ENCODE measurements at places on chromosomes 5 and 9. TPM values are rescaled to one million over a fixed set of nuclear protein-coding genes. Genes with fewer than 3 reads are reported as not detected.

PTGDS gene
- total RNA-seq, result 2.6 TPM

DPYSL3 gene
- 202 TPM for total RNA-seq

DNA sequence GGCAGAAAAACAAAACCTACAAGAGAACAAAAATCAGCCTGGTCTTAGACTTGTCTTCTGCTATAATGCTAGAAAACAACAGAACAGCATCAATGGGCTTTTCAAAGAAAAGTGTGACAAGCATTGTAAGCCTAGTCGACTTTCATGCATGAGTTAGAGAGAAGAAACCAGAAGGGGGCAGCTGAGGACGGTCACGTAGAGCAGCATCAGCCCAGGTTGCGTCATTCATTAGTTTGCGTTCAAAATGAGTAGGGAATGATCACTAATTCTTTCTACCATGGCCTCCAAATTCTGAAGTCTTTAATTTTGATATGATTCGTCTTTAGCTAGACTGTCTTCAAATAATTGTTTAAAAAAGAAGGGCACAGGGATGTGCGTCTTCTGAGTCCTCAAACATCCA lies 4.7 kb upstream of the ISCA1 start:
- peak; percentile 49 for DNase-seq
- no peaks in the 10 kb centered on the region for H3K27me3 ChIP-seq
- no peaks in the 10 kb centered on the region for H3K36me3 ChIP-seq
- no peak overlapping the region for H3K4me3 ChIP-seq
- H3K27ac ChIP-seq, result no peak overlapping the region

GRCh38 chr5:137635521-137635921 lies 100.4 kb downstream of the KLHL3 start:
- H3K4me3 ChIP-seq, result no peak overlapping the region
- H3K27me3 ChIP-seq, result no peaks in the 10 kb centered on the region
- H3K4me1 ChIP-seq, result peaks cover 18% of the 10 kb centered on the region
- DNase-seq, result no peak

CTXN3 gene
- not detected for total RNA-seq

- H3K4me1 ChIP-seq, result no peaks in the 10 kb centered on the region
- no peak for DNase-seq
Measured at GRCh38 chr9:133485531-133486260, 6.8 kb upstream of the SLC2A6 start.

GRCh38 chr5:17042041-17042440 lies 106.0 kb upstream of the MYO10 start:
- no peaks in the 10 kb centered on the region for H3K27me3 ChIP-seq
- H3K36me3 ChIP-seq, result no peaks in the 10 kb centered on the region
- no peak for DNase-seq
- H3K4me3 ChIP-seq, result no peak overlapping the region
- no peaks in the 10 kb centered on the region for H3K4me1 ChIP-seq
- no peak overlapping the region for H3K27ac ChIP-seq

GRCh38 chr9:113614843-113615648 lies 151.5 kb downstream of the RGS3 start:
- H3K36me3 ChIP-seq, result no peaks in the 10 kb centered on the region
- H3K27me3 ChIP-seq, result no peaks in the 10 kb centered on the region
- peaks cover 12% of the 10 kb centered on the region for H3K4me1 ChIP-seq
- H3K27ac ChIP-seq, result no peak overlapping the region
- peak; percentile 89 for DNase-seq

DNA sequence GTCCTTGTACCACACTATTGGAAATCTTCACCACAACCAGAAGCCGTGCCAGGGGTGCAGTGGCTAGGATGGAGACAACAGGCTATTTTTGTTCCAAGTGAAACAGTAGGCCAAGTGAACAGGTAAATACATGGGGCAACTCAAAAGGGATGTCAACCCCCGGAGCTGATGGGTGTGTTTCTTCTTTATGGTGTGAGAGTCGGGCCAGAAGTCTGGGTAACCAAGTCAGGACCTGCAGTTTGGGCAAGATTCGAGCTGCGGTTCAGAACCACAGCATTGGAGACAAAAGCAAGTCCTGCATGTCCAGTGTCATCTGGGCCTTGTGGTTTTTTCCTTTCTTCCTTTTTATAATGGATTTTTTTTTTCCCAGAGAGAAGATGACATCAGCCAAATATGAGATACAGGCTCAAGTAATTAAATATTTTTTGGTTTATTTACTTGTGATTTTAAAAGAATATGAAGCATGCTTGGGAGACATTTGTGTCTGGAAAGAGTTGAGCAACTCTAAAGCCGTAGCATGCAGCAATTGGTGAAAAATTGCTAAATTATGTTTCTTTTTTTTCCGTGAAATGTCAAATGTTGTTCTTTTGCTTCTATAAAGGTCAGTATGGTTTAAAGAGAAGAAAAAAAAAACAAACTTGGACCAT lies 261.6 kb downstream of the ARRDC3 start:
- no peak for DNase-seq
- no peaks in the 10 kb centered on the region for H3K36me3 ChIP-seq
- no peaks in the 10 kb centered on the region for H3K27me3 ChIP-seq
- no peak overlapping the region for H3K27ac ChIP-seq
- peaks cover 17% of the 10 kb centered on the region for H3K4me1 ChIP-seq

TXNDC8 gene
- not detected for total RNA-seq

KCNV2 gene
- total RNA-seq, result not detected

GRCh38 chr9:133657120-133657661 lies 21.0 kb downstream of the DBH start:
- no peaks in the 10 kb centered on the region for H3K36me3 ChIP-seq
- H3K4me1 ChIP-seq, result peaks cover 11% of the 10 kb centered on the region
- DNase-seq, result no peak
- peaks cover 18% of the 10 kb centered on the region for H3K27me3 ChIP-seq
- H3K4me3 ChIP-seq, result no peak overlapping the region
- H3K27ac ChIP-seq, result no peak overlapping the region
